ENCODE measurements at places on chromosomes 2 and 18. TPM values are rescaled to one million over a fixed set of nuclear protein-coding genes. Genes with fewer than 3 reads are reported as not detected.

GLI2 gene
- total RNA-seq = 0.76 TPM

CDH2 gene
- 104 TPM for total RNA-seq

DNA sequence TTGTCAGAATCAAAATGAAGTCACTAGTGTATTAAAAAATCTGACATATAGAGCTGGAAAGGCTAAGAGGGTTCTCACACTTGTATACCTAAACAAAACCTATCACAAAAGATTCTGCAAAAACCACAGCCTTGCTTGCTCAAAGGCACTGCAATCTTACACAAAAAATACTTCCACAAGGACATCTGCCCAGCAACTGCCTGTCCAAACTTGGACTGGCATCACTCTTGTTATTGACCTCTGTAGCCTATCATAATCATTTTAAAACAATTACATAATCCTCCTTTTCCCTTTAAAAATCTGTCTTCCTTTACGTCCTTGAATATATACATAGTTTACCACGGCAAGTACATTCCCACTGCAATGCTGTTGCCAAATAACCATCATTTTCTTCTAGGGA is 19.9 kb downstream of the CHMP3 start:
- DNase-seq = no peak

SLC9A4 gene
- total RNA-seq = not detected

SOCS6 gene
- total RNA-seq = 20.4 TPM

DNA sequence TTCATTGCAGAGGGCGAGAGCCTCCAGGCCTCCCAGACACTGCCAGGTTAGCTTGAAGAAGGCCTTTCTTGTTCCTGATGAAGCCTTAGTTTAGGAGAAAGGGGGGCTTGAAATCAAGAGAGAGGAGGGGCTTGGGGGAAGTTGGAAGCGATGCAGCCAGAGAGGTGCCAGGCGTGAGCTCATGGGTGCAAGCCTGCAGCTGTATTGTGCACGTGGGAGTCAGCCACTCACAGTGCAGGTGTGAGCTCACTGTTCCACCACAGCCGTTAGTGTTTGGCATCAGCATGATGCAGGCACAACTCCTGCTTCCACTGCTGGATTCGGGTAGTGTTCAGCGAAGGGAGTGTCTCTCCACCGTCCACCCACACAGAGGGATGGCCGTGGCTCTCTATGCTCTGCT is 68.4 kb upstream of the ALPP start:
- DNase-seq = no peak

DOK6 gene
- total RNA-seq = 0.52 TPM

DNA sequence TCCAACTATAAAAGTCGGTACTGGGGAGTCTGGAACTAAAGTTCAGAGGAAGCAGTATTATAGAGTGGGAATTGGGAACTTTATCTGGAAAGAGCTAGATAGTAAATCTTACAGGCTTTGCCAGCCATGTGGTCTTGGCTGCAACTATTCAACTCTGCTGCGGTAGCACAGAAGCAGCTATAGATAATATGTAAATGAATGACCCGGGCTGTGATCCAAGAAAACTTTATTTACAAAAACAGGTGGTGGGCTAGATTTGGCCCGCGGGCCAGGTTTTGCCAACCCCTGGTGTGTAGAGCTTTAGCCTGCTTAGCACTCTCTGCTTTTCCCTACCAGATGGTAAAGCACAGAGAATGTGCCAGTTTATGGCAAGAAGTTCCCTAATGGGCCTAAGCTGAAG is 70.8 kb downstream of the TNP1 start:
- no peak for DNase-seq

DNA sequence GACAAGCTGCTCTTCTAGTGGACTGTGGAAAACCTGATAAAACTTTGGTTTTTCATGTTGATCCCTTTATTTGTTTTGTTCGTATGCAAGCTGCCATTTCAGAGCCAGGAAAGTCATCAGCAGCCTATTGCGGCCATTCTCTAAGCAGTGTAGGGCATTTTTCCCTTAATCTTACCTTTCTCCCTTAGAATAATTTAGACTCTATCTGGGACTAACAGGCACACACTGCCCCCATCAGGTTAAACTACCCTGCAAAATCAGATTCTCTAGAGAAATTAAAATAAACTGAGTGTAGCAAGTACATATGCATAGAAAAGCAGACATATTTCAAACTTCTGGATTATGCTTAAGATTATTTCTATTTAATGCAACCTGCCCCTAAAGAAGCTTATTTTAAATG is 347.5 kb downstream of the METTL4 start:
- peak; percentile 55 for DNase-seq

- peak; percentile 74 for DNase-seq
These were observed 179.4 kb downstream of the DOK6 start for GRCh38 chr18:69580107-69580506.

DNA sequence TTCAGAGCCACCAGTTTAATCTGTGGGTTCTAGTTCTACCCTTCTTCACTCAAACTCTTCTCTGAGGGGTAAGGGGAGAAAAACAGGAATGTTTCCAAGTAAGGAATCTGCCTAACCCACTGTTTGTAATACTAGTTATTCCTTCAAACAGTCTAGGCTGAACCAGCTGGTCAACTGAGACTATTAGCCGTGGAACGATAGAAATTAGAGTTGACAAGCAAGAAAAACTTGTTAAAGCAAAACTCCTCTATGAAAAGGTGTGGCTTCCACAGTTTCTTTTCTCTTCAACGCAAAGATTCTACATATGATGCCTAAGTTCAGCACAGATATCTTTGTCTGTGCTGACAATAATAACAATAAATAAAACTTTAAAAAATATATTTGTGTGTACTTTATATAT is 11.5 kb downstream of the PAIP2B start:
- DNase-seq = no peak

DNA sequence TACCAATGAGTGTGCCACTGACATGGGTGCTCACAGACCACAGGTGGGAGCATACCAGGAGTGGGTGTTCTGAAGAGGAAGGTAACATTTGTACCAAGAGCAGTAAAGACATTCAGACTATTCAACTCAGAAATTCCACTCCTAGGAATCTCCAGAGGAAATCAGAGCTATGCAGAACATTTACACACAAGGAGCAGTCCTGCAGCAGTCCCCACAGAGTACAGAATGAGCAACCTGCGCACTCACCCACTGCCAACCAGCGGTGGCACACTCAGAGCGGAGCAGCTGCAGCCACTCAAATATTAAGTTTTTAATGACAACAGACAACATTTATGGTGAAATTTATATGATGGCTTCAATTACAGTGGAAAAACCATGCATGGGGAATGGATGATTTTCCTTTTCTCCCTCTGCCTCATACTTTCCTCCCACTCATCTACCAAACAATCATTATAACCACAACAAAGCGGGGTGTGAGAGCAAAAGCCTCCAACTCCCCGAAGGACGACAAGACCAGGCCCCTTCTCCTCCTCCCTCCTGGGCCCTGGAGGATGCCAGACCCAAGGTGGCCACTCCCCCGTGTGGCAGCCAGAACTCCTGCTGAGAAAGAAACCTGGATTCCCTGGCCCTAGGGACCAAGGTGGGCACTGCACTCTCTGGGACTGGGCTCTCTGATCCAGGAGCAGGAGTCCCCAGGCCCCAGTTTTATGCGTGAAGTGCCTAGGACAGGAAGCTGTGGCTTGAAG is 5.4 kb downstream of the HS6ST1 start:
- peak; percentile 43 for DNase-seq

IL37 gene
- not detected for total RNA-seq

DNA sequence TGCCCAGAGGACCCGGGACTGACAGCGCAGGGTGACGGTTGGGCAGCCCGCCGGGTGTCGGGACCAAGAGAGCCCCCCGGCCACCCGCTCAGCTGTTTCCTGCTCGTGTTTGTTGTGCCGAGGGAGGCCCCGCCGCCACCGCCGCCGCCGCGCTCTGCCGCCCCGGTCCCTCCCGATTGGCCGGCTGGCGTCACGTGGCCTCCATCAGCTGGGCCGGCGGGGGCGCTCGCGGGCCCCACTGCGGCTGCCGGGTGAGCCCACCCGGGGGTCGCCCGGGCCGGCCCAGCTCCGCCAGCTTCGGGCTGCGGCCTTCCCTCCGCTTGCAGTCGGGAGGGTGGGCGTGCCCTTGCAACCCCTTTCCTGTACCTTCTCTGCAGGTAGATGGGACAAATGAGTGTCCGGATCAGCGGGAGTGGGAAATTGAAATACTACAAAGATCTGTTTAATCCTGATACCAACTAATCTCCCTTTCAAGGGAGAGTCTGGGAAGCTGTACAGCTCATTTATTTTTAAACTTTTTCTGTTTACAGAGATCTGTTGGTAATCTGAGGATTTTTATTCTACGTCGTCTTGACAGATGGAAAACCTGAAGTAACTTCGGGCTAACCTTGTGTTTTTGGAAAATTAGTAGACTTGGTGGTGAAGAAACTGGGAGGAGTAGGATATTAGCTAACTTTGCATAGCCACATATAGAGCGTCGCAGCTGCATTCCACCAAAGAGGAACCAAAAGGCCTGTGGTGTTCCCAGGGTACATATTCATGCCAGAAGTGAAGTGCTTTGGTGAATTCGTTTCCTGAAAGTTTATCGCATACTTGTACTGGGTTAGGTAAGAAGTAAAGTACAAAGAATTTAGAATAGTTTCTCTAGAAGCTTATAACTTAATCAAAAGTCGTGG is 1.2 kb downstream of the YPEL5 start:
- DNase-seq = peak; percentile 57

GRCh38 chr2:152363936-152364335 is 29.0 kb downstream of the FMNL2 start:
- DNase-seq = no peak

CHRND gene
- not detected for total RNA-seq

IMP4 gene
- 97.3 TPM for total RNA-seq

DNA sequence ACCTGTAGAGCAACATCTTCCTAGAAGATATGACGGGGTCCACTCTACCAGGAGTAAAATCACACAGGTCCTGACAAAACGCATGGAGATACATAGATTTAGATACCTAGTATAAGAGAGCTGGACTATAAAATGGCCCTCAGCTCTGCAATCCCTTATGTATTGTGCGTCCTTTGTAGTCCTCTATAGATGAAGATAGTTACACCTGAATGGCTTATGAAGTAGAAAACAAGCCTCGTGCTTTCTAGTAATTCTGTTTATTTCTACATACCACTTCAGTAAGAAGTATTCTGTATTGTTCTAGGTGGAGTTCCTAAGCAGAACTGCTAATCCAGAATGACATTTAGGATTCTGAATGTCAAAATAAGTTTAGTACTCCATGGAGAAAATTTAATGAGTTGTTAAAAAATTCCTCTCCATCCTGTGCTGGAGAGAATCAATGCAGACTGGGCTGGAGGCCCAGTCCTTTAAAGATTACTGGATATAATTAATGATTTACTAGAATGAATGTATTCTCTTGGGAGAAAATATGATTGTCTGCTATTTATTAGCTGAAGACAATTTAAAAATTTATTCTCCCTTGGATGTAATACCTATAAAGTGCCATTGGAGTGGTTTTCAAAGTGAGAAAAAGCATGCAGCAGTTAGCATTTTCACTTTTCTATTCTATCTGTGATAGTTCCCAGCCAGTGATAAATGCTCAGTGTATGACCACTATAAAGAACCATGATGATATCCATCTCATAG is 147.3 kb upstream of the UNC80 start:
- DNase-seq = no peak

GRCh38 chr2:160077912-160078810 is 15.7 kb upstream of the PLA2R1 start:
- no peak for DNase-seq

DNA sequence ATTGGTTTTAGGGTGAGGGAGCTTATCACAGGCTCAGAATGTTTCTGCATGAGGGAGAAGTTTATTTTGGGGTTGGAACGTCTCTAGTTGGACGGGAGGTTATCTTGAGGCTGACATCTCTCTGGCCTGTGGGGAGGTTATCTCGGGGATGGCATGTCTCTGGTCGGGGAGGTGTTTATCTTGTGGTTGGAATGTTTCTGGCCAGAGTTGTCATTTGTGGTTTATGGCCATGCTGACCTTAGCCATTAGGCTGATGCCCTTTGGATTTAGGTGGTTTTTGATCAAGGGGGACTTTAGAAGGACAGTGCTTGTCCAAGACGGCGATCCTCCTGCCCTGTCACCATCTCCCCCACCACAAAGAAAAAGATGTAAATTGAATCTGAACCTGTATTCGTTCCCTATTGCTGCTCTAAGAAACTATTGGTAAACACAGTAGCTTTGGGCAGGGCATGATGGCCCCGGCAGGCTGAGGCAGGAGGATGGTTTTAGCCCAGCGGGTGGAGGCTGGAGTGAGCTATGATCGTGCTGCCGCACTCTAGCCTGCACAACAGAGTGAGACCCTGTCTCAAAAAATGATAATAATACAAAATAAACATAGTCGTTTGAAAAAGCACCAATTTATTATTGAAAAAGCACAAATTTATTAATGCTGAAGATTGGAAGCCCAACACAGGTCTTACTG is 17.8 kb upstream of the MPPE1 start:
- peak; percentile 58 for DNase-seq

DNA sequence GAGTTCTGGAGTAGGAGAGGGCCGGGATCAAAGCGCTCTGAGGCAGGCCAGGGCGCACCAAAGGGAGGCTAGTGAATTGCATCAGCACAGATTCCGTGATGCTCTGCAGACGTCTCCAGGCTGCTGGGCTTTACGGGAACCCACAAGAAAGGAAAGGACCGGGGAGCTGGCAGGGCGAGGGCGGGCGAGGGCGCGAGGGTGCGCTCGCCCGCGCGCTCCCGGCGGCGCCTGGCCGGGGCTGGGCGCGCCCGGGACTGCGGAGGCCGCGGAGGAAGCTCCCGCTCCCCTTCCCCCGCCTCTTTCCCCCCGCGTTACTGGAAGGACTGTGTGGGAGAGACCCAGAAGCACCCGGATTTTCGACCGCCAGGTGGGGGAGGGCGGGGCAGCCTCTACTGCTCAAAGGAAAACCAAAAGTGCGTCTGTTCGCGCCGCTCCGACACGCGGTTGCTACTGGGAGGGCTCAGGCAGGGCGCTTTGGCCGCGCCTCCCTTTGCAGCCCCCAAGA is 2.4 kb upstream of the FOSL2 start:
- peak; percentile 92 for DNase-seq

GRCh38 chr2:1975060-1975459 is 230.7 kb upstream of the PXDN start:
- no peak for DNase-seq

DNA sequence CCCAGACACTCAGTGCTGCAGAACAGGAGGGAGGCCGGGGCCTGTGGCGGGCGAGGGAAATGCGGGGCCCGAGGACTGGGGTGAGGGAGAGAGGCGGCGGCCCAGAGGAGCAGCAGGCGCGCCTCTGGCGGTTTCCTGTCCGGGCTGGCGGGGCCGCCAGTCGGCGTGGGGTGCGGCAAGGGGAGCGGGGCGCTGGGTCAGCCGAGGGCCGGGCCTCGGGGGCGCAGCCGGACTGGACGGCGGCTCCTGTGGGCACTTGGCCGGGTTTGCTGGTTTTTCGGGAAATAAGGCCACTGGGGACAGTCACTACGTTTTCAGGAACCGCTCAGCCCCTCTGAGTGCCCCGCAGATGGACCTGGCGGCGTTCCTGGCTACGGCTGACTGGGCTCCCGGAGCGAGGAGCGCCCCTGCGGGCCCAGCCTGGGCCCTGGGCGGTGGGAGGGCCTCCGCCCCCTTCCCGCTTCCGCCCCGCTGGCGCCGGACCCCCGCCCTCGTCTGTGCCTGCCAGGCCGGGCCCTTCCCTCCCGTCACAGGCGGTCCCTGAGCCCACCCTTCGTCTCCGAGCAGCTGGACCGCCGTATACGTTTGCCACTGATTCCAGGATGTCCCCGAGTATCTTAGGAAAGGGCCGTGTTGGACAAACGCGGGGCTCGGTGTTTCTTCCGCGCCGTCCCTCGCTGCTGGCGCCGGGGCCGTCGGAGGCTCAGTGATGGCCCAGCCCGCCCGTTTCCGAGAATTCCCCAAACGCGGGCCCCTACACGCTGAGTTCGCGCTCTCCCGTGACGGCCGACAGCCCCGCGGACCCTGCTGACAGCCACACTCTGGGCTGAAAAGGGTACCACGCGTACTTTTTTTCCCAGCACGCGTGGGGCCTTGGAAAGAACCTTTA is 84.6 kb downstream of the FAM210A start:
- DNase-seq = no peak
